CD4-positive, alpha-beta T cell treated with Interleukin-4 for 4 hours (primary cell): ENCODE measurements at places on chromosomes 11 and 22.

DNA sequence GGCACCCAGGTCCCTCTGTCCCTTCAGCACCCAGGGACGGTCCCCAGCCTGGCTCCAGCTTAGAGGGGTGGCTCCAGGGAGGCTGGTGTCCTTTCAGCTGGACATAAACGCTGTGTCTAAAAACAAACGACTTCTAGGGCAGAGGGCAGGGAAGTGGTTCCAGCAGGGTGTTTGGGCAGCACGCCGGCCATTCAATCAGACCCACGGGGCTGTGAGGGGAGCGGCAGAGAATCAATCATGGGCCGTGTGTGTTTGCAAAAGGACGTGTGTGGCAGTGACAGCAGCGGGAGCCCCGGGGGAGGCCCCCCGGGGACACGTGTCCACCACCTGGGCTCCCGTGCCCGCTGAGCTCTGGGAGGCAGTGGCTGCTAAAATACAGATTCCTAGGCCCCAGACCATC is 127.7 kb downstream of the MN1 start:
- DNase-seq = no peak

DNA sequence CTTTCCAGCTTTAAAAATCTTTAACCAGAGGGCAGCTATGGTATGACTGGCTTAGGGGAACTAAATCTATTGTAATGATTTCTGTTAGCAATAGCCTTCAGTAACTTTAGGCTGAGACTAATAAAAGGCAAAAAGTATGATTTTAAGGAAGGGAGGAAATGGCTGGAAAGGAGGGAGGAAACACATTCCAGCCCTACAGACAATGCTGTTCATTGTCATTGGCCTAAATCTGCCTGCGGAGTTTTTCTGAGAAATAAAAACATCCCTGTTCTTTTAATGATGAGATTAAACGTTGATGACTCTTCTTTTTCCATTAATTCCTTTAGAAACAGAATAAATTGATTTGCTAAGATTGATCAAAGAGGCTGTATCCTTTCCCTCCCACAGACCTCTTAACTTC is 99.6 kb upstream of the GRAMD1B start:
- DNase-seq = no peak

- DNase-seq = no peak
These were observed 1177.2 kb downstream of the BRD1 start for GRCh38 chr22:48650323-48651035.

DNA sequence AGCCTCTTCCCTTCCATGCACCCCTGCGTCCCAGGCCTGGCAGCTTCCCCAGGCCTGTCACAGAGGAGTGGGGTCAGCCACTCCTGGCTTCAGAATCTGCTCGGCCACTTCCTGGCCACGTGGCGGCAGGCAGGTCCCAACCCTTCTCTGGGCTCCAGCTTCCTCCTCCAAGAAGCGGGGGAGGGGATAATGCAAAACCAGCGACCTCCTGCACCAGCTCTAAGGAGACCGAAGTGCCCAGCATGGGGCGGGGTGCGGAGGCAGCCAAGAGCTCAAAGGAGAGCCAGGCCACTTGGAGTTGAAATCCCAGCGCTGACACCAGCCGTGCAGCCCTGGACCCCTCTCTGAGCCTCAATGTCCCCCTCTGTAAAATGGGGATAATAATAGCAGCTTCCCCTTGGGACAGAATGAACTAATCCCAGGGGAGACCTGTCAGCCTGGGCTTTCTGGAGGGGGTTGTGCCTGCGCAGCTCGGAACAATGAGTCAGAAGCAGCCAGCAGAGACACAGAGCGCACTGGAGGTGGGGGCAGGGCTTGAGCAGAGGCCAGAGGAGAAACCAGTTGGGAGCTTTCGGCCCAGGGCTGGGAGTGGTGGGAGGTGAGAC is 22.8 kb upstream of the PICK1 start:
- no peak for DNase-seq

DNA sequence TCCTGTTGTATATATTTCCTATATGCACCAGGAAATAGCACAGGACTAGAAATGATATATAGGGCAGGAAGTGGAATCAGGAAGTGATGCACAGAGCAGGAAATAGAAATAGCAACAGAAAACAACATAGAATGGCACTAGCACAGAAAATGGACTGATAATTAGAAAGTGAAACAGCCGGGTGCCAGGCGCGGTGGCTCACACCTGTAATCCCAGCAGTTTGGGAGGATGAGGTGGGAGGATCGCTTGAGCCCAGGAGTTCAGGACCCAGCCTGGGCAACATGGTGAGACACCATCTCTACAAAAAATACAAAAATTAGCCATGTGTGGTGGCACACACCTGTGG is 10.0 kb upstream of the RELT start:
- peak; percentile 62 for DNase-seq

DNA sequence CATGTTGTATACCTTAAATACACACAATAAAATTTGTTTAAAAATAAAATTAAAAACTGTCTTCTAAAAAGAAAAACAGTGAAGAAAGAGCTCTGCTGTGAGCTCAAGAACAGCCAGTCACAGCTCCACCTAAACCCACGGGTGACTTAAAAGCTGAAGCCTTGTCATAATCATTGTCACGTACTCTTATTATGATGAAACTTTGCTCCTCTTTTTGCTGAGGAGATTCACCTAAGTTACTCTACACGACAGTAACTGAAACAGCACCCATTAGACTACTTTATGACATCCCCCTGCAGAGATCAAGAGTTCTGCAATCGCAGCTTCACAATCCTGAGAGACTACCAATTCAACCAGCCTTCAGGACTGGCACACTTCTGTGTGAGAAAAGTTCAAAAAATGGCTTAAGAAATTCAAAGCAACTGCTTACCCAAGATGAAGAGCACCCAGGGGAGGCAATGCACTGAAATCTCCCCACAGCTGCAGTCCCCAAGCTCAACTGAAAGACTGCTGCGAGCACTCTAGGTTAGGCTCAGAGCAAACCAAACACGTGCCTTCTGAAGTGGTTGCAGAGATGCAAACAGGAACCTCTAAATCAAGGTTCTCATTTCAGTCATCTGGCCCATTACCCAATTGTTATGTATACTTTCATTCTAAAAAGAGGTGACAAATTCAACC is at the start of gene JAML:
TSS of gene JAML (minus strand) at position 501 of the 678 bp plus-strand sequence. CDS start 10,145 bp downstream, outside the sequence.
- peak; percentile 83 for DNase-seq

- DNase-seq = no peak
These were observed 86.0 kb downstream of the RRM1 start for GRCh38 chr11:4180441-4181183.

- no peak for DNase-seq
These were observed 7.6 kb downstream of the IGSF9B start for GRCh38 chr11:133949129-133949528.

- no peak for DNase-seq
These were observed 16.7 kb downstream of the ASPHD2 start for GRCh38 chr22:26445577-26446275.

DNA sequence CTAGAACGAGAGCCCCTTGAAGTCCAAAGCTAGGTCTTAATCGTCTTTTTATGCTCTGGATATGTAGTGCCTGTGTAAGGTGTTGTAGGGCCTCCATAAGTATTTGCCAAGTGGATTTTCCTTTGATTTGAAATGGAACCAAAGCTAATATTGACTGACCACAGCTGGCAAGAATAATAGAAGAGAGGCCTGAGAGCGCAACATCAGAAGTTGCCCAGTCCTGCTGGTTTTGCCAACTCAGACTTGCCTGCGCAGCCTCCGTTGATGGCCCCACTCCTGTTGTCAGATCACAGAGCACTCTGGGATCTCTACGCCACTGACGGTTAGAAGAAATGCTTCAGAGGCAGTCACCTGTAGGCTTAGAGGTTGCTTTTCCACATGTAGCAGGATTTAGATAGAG is 251.2 kb downstream of the TENM4 start:
- no peak for DNase-seq

DNA sequence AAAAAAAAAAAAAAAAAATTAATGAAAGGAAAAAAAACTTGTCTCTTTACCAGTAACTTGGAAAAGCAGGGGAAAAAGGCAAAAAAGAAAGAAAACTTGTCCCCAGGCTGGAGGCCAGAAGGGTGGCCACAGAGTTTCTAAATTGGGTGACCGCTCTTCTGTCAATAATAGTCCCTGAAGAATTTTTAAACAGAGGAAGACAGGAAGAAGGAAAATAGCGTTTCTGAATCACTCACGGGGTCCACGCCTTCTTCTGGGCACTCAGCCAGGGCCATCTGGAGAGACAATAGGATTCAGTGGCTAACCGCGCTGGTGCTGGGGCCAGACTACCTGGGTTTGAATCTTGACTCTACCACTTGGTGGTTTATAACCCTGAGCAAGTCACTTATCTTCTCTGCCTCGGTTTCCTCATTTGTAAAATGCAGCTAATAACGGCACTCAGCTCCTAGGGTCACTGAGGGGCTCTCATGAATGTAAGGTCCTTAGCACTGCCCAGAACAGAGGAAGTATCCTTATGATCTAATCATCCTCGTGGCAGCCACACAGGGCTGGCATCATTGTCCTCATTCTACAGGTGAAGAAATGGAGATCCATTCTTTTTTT is 7.0 kb downstream of the C11orf86 start:
- no peak for DNase-seq

GRCh38 chr22:24498824-24499223 is 3.7 kb downstream of the UPB1 start:
- DNase-seq = no peak

DNA sequence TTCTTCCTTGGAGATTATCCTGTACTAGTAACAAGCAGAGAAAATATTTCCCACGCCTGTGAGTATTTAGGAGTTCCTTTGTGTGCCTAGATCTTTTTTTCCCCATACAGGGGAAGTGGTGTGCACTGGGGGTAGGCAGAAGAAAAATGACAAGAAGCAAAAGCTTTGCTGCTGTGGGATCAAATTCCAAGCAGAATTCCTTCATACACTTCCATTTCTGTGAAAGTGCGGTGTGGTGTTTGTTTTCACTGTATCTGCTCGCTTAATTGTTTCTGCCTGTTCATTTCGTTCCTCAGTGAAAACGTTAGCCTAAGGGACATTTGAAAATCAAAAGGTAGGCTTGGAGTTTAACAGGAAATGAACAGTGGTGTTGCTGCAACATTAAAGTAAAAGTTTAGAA is 47.9 kb downstream of the BLID start:
- DNase-seq = no peak

DNA sequence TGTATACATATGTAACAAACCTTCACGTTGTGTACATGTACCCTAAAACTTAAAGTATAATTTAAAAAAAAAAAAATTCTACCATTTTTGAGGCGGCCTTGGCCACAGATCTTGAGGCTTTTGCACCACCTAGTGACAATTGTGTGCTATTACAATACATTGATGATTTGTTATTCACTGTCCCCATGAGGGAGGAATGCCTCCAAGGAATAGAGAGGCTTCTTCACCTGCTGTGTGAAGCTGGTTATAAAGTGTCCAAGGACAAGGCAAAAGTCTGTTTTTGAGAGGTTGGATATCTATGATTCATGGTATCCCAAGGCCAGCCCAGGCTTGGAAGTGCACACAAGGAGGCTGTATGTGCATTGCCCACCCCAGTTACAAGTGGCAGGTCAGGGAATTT is 30.7 kb downstream of the SLC22A25 start:
- peak; percentile 42 for DNase-seq

DNA sequence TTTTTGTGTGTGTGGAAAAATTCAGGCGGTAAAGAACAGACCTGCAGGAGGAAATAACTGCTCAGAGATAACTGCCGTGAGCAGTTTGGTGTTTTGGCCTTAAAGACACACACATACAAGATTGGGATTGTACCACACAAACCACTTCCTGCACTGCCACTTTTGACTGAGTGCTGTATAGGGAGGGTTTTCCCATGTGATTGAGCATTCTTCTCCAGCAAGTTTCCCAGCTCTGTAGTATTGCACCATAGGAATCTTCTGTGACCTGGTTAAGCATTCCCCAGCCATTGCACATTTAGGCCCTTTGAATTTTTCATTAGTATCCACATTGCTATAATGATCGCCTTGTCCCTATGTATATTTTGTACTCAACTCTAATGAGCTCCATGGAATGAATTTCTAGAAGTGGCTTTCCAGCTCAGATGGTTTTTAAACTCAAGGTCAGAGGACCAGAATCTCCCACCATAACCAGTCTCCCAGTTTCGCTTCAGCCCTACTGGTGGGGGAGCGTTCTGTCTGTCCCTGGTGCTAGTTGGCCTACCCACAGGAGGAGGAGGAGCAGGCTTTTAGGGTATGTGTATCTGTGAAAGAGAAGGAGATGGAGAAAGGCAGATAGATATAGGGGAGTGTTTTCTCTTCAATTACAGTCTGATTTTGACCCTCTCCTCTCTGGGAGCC is 9.3 kb downstream of the CD82 start:
- peak; percentile 60 for DNase-seq

GRCh38 chr22:22110548-22111266 is 128.1 kb upstream of the TOP3B start:
- DNase-seq = peak; percentile 18

DNA sequence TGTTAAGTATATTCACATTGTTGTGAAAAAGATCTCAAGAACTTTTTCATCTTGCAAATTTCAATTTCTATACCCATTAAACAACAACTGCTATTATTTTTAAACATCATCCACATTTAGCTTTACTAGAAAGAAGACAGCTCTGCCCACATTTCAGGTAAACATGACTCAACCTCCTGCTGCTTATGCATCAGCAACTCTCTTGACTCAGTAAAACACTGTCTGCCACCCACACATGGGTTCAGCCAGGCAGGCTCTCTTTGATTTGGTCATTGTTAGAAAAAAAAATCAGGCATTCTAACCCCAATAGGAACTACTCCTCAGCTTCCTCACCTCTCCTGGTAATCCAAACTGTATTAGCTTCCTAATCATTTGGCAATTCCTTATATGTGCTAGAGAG is 5.1 kb upstream of the ENDOD1 start:
- no peak for DNase-seq

DNA sequence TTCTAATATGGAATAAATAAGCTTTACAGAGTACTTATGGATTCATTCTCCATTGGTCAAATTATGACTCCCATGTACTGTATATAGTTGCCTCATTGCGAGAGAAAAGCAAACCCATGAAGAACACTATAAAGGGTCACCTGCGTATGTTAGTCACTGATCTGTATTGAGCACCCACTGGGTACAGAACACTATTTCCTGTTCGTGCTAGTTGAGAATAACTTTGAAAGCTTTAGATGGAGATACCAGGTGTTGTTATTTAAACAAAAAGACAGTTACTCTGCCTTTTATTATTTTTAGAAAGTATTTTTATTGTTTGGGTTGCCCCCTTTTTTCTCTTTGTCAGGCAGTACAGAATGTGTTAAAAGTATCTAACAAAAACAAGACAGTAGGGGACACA is 79.9 kb downstream of the DEUP1 start:
- no peak for DNase-seq

- DNase-seq = no peak
These were observed 6.1 kb downstream of the MPEG1 start for GRCh38 chr11:59206635-59207034.

- DNase-seq = no peak
These were observed 7.1 kb downstream of the P2RY2 start for GRCh38 chr11:73225001-73225686.
